ENCODE measurements at places on chromosomes 4 and X.

GRCh38 chrX:34559325-34559724 lies 97.8 kb downstream of the TMEM47 start:
- no peak for DNase-seq

- no peak for DNase-seq
Measured at GRCh38 chr4:143282211-143282707, 54.4 kb upstream of the GAB1 start.

DNA sequence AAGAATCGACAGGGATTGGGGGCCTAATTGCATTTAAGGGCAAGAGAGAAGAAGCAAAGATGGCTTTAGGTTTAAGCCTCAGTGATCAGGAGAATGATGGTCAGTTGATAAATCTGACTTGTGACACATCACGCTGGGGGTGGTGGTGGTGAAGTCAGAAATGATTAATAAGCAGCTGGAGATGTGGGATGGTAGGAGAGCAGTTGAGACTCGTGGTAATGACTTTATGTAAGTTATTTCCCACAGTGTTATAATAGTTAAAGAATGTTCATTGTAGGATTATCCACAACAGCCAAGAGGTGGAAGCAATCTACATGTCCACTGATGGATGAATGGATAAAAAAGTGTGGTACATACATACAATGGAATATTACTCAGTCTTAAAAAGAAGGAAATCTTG lies 178.9 kb upstream of the GPC4 start:
- no peak for DNase-seq

DNA sequence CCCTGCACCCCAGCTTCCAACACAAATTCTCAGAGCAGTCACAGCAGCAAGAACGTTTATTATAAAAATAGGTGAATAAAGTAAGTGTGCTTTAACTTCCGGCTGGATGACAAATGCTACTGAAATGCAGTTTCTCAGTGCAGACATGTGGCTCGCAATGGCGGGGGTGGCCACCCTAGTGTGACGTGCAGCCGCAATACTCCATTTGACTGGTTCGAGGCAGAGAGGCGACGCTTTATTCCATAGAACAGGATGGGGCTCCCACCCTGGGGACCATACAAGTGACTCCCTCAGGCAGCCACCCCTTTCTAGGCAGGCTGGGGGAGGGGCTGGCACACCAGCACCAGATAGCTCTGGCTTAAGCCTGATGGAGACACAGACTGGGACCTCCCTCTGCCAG lies 14.5 kb downstream of the TNIP2 start:
- no peak for DNase-seq

- DNase-seq = no peak
Measured at GRCh38 chrX:5632061-5632614, 596.5 kb downstream of the NLGN4X start.

All from activated T-helper 1 cell treated with anti-CD3 and anti-CD28 coated beads, Interleukin-2, amount 50 U/mL, for 16 hours (primary cell).